ENCODE measurements at places on chromosomes 4 and X.

DNA sequence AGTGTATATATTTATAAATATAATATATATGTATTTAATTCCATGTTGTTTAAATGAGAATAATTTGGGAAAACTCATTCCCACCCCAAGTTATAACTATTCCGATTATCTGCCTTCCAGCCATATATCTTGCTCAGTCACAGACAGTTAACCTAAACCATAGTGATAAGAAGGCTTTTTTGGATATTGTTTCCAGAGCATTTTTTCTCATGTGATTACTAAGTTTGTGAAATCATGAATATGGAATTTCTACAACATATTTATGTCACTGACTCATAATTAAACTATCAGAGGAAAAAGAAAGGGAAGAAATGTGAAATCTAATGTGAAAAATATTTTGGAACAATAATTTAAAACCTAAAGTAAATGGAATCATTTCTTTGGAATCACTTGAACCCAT lies 1163.5 kb upstream of the PABPC4L start:
- DNase-seq, result no peak

- DNase-seq, result no peak
Observed at GRCh38 chr4:108168160-108168670, 517 bp downstream of the LEF1 start.

GRCh38 chr4:42404001-42404400 lies 6.7 kb downstream of the SHISA3 start:
- no peak for DNase-seq

DNA sequence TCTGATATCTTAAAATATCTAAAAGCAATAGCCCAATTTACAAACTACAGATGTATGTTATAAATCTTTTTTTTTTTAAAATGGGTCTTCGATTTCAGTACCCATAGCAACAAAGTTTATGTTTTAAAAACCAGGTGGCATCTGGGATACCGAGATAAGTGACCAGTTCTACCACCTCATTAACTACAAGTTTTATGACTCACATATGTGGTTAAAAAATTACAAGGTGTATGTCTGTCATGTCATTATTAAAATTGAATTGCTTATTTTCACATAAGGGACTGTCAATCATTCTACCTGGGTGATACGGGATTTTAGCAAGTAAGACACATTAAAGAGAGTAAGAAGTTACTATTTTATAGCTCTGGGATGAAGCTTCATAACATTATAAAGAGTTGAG lies 192.0 kb upstream of the ETNPPL start:
- no peak for DNase-seq

DNA sequence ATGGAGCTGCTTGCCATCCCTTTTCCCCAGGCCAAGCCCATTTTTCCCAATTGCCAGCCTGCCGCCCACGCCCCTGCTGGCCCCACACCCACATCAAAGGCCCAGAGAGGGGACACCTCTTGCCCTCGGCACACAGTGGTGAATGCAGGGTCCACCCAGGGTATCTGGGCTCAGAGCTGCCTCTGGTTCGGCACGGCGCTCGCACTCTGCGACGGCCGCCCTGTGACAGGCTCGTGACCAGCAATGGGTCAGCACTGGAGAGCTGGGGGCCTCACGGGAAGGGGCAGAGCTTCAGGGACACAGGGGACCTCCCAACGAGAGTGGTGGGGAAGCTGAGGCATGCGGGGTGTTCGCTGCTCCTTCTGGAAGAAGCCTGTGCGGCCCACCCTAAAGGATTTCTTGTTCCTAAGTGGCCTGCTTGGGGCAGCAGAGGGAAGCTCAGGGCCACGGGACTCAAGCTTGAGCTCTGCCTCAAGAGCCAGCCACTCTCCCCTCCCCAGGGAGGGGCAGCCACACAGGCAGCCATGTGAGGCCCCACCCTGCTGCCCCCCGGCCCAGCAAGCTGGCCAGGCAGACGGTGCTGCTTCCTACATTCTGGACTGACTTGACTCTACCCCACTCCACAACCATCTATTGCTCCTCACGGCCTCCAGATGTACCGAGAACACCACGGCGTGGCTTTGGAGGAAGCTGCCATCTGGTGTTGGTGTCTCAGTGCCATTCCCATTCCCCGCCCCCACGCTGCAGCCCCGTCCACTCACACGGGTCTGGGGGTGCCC lies 73.7 kb downstream of the ABLIM2 start:
- DNase-seq, result no peak

GRCh38 chr4:112560084-112560483 lies 44.1 kb upstream of the NEUROG2 start:
- DNase-seq, result no peak

DNA sequence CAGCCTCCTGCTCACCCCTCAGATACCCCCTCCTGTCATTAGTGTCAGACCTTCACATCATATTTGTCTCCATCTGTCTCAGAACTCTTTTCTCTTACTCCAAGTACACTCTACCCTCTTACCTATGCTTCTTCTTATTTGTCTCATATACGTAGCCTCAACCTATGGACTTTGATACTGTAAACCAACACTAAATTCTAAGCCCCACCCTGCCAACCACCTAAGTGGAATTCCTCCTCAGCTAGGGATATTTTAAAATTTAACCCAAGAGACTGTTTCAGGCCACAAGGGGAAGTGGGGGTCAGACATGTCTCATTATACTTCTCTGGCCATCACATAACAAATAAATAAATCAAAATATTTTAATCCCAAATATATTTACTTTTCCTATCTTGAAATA lies 778.1 kb upstream of the GRID2 start:
- DNase-seq, result no peak

- DNase-seq, result no peak
Observed at GRCh38 chr4:61877893-61878292, 677.8 kb downstream of the ADGRL3 start.

DNA sequence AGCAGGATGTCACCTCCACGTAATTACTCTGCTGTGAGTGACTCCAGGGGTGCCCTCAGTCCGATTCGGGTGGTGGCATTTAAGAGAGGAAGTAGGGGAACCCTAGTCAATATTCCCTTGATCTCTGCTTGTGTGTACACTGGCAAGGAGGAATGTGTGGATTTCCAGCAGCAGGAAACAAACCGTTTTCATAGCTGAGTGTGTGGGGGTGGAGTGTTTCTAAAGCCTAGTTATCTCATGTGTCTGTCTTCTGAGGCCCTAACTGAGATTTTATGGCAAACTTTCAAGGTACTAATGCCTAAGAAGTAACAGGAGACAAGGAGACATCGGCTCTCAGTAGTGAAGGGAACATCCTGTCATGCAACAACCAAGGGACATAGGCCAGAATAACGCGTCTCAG lies 6.6 kb upstream of the CLDN24 start:
- DNase-seq, result no peak

- no peak for DNase-seq
Observed at GRCh38 chrX:9153300-9153699, 119.4 kb upstream of the FAM9B start.

DNA sequence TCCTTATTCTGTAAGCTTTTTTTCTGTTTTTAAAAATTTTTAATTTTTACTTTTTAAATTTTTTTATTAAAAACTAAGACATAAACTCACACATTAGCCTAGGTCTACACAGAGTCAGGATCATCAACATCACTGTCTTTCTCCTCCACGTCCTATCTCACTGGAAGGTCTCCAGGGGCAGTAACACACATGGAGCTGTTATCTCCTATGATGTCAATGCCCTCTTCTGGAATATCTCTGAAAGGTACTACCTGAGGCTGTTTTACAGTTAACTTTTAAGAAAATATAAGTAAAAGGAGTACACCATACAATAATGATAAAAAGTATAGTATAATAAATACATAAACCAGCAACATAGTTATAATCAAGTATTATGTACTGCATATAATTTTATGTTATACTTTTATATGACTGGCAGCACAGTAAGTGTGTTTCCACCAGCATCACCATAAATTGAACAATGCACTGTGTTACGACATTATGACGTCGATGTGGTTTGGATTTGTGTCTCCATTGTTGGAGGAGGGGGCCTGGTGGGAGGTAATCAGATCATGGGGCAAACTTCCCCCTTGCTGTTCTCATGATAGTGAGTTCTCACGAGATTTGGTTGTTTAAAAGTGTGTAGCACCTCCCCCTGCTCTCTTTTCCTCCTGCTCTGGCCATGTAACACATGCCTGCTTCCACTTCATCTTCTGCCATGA lies 21.3 kb downstream of the IL15 start:
- DNase-seq, result no peak

- no peak for DNase-seq
Observed at GRCh38 chr4:1683261-1683735, 815 bp downstream of the FAM53A start.

All from NCI-H1930 (cell line).